Hematopoietic multipotent progenitor cell treated with erythropoietin and hydrocortisone succinate and interleukin-3 and kit ligand, for 15 days (in vitro differentiated cells): ENCODE measurements at places on chromosomes 12 and 14.

- DNase-seq = no peak
These were observed 6.4 kb downstream of the TMEM117 start for GRCh38 chr12:43842259-43842658.

DNA sequence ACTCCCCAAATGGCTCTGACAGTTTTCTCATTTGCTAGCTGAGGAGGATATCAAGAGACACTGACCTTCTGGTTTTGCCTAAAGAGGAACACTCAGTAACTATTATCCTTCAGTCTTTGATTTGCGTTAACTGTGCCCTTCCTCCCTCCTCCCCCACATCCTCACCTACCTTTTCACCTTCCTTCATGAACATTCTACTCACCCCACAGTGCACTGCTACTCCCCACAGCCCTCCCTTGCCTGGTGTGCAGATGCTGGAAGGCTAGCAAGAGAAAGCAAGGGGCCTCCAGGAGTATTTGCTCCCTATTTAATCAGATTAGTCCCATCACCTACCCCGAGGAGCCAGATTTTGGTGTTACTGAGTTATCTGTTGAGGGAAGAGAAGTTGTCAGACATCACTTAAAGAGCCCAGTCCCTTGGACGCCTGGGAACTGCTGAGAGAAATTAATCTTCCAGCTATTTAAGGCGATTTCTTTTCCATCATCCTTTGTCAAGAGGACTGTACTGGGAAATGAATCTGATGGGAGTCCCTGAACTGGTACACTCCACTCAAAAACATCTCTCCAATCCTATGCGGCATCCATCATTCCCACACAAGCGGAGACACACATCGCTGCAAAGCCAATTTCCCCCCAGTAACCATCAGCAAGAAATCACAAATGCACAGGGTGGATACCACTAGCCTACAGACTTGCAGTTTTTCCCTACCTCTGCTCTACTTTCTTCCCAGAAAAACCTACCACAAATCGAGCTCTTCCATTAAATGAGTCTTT is 11.5 kb downstream of the PSMB5 start:
- DNase-seq = no peak

DNA sequence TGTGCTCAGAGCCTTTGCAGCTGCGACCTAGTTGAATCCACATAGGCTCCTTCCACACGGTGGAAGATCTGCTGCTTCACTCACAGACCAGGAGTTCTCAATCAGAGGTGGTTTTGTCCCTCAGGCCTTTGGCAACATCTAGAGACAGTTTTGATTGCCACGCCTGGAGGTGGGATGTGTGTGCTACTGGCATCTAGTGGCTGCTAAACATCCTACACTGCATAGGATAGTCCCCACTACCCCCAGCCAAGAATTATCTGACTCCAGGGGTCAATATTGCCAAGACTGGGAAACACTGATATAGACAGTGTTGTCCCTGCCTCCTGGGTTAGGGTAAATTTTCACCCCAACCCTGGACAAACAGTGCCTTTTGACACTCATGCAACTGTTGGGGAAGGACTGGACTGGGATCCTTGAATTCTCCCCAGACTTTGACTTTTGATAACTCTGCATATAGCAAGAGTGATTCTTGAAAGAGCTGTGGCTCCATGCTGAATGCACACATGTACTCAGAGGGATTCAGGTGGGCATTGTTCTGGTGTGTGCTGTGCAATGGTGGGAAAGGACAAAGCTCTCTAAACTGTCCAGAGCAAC is 39.8 kb downstream of the BAZ2A start:
- no peak for DNase-seq

DNA sequence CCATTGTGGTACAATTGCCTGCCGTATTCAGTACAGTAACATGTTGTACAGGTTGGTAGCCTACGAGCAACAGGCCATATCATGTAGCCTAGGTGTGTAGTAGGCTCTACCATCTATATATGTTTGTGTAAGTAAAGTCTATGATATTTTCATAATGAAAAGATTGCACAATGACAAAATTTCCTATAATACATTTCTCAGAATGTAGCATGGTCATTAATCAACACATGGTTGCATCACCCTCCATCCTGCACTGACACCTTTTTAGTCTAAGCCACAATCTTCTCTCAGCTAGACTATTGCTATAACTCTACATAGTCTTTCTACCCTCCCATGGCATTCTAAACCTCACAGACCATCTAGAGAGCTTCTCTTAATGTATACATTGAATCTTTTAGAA is 158.5 kb upstream of the HMGA2 start:
- no peak for DNase-seq

DNA sequence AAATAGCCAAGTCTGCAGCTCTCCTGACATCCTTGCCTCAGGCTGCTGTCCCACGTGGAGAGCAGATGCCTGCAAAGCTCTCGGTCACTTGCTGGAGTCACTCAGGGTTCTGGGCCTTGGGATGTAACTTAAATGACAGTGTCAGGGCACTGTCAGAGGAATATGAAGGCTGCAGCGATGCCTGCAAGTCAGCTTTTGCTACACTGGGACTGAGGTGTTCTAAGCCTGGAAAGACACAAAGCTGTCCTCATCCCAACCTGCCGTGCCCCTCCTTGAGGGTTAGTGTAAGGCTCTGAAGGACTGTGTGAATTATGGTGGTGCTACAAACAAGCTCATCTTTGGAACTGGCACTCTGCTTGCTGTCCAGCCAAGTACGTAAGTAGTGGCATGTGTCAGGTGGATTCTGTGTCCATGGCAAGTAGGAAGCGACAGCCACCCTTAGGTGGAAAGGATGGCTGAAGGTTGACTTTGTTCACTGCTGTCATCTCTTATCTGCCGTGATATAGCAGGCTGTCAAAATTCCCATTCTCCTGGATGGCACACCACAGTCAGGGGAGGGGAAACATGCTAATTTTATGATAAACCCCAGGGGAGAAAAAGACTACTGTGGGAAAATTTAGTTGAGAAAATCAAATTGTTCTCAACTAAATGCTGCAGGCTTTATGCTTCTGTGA is 79.9 kb downstream of the DAD1 start:
- DNase-seq = no peak

- no peak for DNase-seq
These were observed 12.5 kb downstream of the SYT10 start for GRCh38 chr12:33427071-33427470.

DNA sequence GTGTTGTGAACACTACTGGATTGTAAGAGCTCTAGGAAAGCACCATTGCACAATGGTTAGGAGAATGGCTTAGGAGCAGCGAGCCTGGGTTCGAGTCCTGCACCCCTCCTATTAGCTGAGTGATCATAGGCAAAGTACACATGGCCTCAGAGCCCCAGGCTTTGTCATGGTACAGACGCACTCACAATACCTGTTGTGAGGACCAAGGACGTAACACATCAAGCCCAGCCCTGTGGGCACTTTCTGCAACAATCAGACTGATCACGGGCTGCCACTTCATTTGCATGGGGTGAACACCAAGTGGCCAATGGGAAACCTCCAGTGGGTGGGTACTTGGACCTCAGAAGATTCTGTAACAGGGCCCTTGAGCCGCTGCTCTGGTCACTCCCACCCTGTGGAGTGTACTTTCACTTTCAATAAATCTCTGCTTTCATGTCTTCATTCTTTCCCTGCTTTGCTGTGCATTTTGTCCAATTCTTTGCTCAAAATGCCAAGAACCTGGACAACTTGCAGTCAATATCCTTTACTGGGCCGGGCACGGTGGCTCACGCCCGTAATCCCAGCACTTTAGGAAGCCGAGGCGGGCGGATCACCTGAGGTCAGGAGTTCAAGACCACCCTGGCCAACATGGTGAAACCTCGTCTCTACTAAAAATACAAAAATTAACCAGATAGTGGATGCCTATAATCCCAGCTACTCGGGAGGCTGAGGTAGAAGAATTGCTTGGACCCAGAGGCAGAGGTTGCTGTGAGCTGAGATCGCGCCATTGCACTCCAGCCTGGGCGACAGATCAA is 28.2 kb downstream of the GLRX5 start:
- DNase-seq = no peak

DNA sequence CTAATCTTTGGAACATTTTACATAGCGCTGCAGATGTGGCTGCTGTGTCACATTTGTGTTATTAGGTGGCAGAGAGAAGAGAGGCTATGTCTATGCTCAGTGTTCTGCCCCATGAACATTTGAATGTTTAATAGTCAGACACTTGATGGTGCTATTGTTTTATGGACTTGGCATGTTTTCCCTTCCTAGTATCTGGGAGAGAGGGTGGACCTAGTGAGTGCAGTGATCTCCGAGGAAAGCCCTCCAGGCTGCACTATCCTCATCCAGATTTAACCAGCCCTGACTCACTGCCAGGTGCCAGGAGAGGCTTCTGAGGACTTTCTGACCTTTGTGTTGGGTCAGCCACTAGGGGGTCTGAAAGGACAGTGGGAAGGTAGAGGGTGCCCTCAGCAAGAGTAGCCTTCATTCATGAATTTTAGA is 24.3 kb downstream of the ZFC3H1 start:
- DNase-seq = no peak

DNA sequence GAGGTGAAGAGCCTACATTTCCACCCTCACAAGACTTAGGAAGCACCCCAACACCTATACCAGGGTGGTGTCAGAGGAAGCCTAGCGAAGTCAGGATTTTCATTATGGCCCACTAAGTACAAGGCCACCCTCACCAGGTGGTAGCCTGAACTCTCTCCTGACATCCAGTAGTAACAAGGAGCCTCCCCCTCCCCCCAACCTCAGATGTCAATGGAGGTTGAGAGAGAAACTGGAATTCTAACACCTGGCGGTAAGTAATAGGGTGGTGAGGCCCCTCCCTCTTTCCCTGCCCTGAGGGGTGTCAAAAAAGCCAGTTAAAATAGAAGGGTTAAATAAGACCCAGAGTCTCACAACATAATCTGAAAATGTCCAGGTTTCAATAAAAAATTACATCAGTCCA is 37.6 kb downstream of the SINHCAF start:
- DNase-seq = no peak

GRCh38 chr14:89787525-89787924 is 167.0 kb downstream of the EFCAB11 start:
- DNase-seq = no peak

DNA sequence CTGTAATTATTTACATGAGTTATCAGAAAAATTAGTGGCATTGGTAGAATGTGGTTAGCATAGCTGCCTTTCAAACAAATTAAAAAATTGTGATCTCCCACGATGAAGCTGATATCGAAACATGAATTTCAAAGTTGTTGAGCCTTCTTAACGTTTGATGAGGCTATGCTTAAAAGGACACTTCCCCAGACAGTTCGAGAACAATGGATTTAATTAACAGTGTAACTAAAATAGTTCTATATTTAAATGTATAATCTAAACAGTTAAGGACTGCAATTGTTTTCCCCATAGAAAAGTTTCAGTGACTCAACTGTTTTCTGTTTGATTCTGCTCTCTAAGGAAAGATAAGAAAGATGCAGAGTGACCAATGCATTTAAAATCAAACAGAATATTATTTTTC is 1.6 kb downstream of the CLEC2B start:
- peak; percentile 43 for DNase-seq

DNA sequence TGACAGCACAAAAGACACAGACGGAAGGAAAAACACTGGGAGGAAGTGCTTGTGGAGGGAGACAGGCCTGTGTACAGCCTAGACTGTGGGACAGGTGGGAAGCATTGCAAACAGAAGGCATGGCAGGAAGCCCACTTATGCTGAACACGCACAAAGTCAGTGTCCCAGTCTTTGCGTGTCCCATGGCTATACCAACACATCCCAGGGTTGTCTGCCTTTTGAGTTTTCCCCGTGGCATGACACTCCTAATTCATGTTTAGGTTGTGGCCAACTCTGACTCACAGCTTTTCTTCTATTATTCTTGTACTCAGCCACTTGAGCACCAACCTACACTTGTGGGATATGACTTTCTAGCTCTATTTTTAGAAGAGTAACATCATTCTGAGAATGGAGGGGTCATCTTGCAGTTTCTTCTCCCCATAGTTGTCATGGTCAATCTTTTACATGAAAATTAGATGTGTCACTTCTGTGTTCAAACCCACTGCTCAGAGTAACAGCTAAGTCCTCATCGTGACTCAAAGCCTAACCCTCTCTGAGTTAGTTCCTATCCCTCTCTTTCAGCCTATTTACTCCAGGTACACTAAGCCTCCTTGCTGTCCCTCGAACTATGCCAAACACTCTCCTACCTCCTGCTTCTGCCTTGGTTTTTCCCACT is 27.5 kb upstream of the JPH4 start:
- no peak for DNase-seq
